ENCODE measurements at places on chromosomes 1 and 21. TPM values are rescaled to one million over a fixed set of nuclear protein-coding genes. Genes with fewer than 3 reads are reported as not detected.

Gene RTCA
- total RNA-seq: 45.7 TPM

Gene SYPL2
- not detected for total RNA-seq

Gene HRNR
- not detected for total RNA-seq

Gene CD1B
- total RNA-seq: not detected

Gene GLIS1
- total RNA-seq: not detected

Gene S100A16
- total RNA-seq: 9.7 TPM

Gene SPATA21
- 0.31 TPM for total RNA-seq

Gene TMPRSS3
- not detected for total RNA-seq

Data from parietal lobe (tissue), 2 donors.